ENCODE measurements at places on chromosomes 1 and 21.

DNA sequence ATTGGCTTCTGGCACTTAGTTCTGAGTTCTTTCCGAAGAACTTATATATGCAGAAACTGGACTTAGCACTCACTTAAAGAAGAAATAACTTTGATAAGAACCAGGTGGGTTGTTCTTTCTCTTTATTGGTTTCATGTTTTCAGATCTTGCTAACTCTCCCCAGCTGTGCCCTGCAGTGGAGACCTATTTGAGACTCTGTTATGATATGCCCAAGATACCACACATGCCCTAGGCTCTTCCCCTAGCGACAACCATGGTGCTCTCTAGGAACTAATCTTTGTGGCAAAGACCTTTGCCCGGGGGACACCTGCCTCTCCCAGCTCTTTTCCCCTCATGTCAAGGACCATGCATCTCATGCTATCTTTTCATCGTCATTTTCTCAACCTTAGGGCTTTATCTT, 128.8 kb downstream of the PBX1 start:
- DNase-seq = no peak

DNA sequence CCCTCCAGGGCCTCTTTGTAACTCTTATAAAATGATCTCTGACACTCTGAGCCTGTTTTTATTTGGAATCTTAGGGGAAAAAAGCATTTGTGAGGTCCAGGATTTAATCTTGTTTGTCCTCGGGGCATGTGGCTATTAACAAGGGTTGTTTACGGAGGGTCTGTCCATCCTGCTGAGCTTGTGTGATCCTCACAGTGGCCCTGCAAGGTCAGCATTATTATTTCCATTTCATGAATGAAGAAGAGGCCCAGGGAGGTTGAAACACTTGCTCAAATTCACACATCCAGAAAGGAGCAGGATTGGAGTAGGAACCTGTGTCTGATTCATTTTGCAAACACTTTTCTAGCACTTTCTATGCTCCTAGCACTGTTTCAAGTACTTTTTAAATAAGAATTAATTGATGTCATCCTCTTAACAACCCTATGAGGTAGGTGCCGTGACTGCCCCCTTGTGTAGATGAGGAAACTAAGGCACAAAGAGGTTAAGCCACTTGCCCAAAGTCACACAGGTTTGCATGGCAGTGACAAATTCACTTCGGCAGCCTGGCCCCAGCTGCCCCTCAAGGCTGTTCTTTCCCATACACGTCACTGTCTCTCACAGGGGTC, 178.9 kb downstream of the MIS18A start:
- DNase-seq = no peak

- no peak for DNase-seq
Measured at GRCh38 chr1:67059346-67059745, 5.4 kb upstream of the SLC35D1 start.

- peak; percentile 5 for DNase-seq
Measured at GRCh38 chr1:53600561-53600960, 138.4 kb downstream of the GLIS1 start.

GRCh38 chr1:1841575-1841995, 49.3 kb downstream of the GNB1 start:
- DNase-seq = peak; percentile 30

GRCh38 chr1:74468982-74469603, 43.3 kb downstream of the LRRC53 start:
- peak; percentile 30 for DNase-seq

DNA sequence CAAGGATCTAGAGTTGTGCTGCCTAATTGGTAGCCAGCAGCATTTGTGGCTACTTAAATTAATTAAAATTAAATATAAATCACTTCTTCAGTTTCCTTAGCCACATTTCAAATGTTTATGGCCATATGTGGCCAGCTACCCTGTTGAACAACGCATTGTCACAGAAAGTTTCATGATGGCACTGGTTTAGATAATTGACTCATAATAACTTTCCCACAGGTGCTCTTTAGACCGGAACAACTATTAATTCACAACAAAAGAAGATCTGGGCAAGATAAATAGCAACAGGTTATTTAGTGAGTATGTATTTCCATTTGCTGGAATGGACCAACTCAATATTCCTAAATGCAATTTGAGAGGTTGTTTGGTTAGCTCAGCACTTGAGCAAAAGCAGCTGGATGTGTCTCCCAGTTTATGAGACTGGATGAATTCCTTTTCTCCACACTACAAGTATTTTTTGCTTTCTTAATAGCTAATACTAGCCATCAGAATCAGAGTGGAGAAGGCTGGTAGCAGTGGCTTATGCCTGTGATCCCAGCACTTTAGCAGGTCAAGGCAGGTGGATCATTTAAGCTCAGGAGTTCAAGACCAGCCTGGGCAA, 3.7 kb upstream of the AMIGO1 start:
- no peak for DNase-seq

DNA sequence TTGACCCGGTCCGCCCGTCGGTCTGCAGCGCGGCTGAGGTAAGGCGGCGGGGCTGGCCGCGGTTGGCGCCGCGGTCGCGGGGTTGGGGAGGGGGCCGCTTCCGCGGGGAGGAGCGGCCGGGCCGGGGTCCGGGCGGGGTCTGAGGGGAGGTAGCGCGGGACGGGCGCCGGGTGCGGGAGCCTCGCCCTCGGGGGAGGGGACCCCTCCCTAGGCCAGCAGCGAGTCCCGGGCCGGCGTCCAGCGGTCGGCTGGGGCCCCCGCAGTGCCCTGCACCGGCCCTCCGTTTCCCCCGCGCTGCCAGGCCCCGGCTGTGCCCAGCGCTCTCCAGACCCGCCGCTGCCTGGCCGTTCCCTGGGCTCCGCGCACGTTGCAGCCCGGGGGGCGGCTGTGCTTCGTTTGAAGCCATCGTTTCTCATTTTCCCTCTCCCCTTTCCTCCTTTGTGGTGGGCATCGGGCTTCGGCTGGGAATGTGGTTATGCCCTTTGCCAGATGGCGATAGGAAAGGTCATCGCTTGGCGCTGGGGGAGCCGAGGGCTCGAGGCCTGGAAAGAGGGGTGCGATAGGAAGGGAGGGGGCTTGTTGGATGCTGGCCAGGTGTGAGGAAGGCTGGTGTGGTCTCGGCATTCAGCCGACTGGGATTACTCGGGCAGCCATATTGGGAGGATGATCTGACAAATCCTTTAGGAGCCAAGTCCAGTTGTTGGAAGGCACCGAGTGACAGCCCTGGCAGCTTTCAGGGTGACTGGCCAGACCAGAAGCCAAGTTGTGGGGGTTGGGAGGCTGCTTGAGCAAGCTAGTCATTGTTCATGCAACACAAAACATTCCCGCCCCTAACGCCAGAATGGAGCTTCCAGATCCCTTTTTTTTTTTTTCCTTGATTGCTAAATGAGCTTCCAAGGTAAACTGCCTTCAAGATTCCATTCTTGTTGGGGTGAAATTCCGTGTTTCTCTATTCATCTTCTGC, 753 bp downstream of the KIF1B start:
- peak; percentile 56 for DNase-seq

- no peak for DNase-seq
Measured at GRCh38 chr1:52455686-52456085, 51.3 kb downstream of the PRPF38A start.

DNA sequence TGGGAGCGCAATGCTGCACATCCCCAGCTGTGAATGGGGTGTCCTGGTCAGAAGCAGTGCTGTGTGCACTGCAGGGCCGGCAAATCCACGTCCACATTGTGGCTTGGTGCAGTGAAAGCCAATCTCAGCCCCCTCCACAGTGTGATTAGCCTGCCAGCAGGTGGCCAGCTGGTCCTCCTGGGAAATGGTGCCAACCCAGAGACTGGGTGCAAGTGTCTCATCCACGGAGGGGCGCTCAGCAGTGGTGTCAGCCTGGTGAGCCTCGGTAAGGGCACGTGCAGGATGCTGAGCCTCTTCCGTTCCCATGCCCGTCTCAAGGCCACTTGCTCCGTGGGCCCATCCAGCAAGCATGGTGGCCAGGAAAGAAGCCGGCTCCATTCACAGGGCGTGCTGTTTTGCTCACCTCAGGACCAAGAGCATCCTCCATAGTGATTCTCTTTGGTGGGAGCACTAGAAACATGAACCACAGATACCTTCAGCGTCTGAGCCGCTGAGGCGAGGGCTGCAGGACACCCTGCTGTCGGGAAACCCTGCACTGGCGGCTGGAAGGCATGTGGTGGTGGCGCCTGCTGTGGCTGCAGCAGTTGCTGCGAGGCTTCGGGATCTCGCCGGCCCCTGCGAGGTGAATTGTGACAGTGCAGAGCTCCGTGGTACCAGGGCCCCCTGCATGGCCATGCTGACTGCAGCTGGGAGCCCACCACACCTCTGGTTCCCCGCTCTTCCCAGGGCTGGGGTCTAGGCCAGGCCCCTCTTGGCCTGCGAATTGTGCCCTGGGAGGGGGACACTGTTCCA, 2.0 kb upstream of the SMYD3 start:
- DNase-seq = no peak

GRCh38 chr21:25733859-25734653, 648 bp downstream of the ATP5PF start:
- peak; percentile 31 for DNase-seq

DNA sequence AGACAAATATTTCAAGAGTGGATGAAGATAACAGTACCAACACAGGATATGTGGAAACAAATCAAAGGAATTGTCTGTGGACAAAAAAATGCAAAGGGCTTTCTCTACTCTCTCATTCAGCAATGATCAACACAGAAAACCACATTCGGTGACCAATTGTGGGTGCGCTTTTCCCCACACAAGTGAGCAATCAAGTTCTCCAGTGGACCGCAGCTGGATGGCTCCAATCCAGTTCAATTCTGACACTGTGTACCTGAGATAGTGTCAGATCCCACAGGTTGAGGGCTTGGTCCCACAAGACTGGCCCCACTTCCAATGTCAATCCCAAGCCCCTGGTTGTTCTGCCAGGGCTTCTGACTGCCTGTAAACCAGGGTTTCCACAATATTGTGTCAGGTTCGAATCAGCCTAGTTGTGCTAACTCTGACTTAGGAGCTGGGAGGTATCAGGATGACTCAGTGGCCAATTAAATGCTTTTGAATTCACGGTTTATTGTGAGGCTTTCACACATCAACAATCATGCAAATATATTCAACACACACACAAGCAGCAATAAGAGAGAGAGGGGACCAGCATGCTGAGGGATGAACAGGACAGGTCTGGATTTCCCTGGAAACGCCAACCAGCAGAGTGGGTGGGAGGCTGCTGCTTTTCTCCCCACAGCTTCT, 87.0 kb upstream of the BTG3 start:
- no peak for DNase-seq

DNA sequence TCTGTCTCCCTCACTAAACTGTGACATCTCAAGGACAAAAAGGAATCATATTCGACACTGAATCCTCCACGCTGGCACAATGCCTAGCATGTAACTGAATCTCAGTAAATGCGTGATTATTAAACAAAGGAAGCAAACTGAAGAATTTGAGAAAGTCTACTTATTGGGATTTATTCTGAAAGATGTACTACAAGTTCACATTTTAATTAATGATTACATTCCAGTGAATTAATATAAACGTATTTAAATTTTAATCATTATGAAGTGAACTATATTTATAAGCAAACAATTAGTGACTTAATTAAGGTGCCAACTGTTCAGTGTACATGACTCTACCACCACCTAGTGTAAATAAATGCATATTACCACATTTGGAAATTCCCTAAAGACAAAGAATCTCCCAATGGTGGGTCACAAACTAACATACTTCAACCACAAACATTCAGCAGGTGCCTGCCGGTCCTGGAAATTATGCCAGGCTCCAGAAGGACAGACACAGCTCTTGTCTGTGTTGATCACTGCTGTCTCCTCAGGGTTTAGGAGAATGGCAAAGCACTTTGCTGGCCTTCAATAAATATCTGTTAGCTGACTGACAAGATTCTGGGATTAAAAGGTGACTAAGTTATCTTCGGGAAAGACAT, 56.3 kb downstream of the SMYD3 start:
- DNase-seq = peak; percentile 25

- no peak for DNase-seq
Measured at GRCh38 chr21:23127973-23128372, 2129.8 kb downstream of the NCAM2 start.

DNA sequence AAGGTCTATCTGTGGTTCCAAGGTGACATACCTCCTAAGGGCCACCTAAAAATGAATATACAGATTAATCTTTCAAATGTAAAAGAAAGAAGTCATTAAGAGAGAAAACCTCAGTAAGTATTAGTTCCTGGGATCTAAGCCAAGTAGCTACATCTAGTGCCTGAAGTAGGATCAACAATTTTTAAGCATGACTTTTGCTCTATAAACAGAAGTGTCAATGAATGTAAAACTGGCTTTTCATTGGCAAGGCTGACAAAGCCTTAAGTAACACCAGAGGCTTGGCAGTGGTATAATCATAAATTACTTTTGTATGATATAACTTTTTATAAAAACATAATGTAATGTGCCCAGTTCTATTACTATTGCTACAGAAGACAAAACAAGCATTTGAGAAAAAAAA, 12.2 kb upstream of the ACADM start:
- no peak for DNase-seq

DNA sequence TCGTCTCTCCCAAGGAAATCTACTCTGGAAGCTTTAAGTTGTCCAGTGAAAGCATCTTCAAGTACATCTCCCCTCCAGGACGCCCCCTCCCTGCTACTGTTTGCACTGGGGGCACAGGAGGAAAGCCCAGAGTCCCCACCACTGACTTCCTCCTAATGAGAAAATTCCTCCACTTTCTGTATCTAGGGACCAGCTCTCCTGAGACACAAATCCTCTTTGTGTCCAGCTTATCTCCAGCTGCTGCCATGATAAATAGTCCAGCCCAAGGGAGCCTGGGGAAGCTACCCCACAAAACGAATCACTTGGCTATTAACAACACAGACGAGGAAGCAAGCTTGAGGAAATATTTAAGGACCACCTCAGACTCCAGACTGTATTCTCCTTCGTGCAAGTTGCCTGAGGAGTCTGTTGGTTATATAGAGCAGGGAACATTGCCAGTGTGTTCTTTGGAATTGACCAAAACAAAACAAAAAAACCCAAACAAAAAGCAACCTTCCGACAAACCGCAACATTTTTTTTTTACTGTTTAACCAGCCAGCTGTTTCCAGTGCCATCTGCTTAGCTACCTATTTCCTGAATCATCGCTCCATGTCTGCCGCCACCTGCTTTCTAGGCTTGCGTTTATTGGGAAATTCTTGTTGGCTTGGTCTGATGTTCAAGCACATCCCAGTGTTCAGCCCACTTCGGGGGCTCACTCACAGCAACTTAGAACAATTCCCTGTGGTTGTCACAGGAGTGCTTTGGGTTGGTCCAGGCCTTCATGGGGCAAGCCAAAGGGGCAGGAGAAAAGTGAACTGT, 7.7 kb downstream of the C1orf226 start:
- no peak for DNase-seq

DNA sequence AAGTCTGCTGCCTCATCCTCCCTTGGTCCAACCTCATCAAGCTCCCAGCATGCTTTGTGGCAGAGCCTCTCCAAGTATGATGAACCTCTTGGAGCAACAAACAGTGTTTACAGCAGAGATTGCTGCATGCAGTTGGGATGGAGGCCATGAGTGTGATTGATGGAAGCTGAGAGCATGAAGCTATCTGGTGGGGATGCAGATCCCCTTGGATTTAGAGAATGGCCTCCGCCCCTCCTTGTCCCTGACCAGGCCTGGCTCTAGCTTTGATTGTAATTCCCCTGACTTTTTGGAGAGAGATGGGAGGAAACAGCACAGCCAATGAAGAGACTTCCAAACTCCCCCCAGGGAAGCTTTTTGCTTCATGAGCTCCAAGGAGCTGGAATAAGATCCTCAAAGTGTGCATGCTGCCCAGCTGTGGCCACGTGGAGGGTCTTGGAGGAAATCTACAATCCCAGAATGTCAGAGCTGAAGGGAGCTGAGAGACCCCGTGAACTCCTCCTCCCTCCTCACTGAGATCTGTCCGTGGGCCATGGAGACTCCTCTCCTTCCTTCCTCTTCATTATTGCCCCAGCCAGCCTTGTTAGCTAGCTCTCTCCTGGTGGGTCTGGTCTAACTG, 165.3 kb upstream of the USP24 start:
- DNase-seq = no peak

Measured in activated CD4-positive, alpha-beta T cell treated with anti-CD3 and anti-CD28 coated beads, Interleukin-10, Interleukin-2, amounts not matched to agents 100 ng/mL and 50 ng/mL, durations not matched to agents 16 hours and 8 hours (primary cell).